ENCODE measurements at places on chromosomes 6 and 20.

DNA sequence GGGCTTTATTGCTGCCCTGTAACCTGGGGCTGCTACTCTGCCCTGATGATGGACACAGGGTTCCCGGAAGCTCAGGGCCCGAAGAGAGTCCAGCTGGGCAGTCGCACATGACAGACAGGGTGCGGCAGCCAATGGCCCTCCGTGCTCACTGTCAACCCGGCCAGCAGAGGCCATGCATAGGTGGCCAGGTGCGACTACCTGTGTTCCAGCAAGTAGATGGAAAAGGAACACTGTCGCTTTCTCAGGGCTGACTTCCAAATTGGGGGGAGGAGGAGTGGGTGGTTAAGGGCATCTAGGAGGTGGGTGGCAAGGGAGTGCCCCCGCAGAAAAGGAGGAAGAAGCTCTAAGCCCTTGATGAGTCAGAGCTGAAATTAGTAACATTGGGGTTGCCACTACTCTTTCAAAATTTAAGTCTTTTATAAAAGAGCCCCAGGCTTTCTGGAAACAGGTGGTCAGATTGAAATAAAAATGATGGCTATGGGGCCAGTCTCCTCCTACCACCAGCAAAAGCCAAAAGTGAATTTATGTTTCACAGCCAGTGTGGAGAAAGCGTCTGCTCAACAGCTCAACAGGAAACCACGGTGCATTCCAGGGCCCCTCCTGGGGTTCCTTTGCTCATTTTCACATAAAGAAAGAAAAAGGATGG is 2.3 kb upstream of the RAMACL start:
- no peak for DNase-seq

GRCh38 chr20:53162251-53162835 is 190.2 kb downstream of the TSHZ2 start:
- no peak for DNase-seq

GRCh38 chr20:61300709-61301108 is 48.6 kb downstream of the CDH4 start:
- no peak for DNase-seq

DNA sequence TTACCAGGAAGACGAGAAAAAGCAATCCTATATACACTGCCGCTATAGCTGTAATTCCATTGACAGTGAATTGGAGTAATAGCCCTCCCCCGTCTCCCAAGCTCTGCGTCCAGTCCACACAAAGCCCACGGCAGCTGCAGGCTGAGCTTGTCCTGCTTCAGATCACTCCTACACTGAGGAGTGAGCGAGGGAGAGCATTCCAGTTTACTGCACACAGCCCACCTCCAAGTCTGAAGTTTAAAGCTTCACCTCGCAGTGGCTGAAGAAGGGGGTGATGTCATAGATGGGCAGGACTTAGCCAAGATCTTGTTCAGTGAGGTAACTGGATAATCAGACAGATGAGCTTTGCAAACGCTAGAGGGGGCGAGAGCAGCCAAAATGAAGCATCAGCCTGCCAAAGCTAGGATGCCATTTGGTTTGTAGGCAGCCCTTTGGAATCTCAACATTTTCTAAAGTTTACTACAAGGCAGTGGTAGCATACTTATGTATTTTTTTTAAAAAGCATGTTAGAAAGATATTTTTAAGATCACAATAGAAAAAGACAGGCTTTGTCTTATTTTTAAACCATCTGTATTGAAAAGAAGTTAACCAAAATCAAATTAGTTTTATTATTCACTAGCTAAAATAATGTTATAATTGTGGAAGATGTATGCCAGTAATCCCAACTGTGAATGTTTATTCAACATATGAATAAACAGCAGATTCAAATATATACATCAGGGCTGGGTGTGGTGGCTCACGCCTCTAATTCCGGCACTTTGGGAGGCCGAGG is at the start of gene FLRT3:
Gene FLRT3 (minus strand): TSS at position 213 of the 772 bp plus-strand sequence. CDS start 10,106 bp downstream, outside the sequence.
- DNase-seq, result peak; percentile 67

- DNase-seq, result no peak
Observed at GRCh38 chr6:123896869-123897268, 93.2 kb downstream of the NKAIN2 start.

DNA sequence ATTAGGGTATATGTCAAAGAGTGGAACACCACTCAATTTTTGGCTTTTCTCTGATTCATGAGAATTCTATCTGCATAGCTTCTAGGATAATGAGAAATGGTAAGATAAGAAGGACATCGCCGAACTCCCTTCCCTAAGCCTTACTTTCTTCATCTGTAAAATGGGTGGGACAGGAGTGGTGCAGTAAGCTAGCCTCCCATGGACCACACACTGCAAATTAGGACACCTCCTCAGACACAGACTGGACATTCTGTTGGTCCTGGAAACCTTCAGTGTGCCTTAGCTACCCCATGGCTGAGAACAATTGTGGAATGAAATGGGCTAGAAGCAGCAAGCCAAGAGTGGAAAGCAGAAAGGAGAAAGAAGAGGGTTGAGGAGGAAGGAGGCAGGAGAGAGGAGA is 89.6 kb downstream of the BMP7 start:
- DNase-seq, result no peak

DNA sequence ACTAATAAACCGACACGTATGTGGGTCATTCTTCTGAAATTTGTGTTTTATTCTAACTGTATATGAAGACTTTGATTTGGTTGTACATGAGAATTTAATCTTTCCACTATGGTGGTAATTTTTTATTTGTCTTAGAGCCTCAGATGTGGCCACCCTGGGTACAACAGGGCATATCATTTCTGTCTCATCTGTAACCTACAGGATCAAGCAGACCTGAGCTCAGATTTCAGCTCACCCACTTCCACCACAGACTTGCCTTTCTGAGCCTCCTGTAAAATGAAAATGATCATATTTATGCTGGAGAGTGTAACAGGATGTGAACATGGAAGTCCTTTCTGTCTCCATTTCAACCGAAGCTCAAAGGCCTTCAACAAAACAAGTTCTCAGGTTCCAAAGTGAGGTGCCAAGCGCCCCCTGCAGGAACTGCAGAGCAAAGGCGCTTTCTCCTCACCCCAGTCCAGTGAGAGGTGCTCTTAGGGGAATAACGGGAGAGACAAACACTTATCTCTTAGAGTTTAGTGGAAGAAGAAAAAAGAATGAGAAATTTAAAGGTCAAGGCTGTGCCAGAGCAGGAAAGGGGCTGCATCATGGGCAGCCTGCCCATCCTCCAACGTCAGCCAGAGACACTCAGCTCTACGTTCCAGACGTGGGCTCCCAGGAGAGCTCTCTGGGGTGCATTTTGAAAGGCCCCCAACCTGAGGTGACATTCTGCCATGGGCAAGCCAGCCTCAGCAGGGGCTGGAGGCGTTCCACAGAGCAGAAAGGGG is 23.0 kb upstream of the CD24 start:
- no peak for DNase-seq

- no peak for DNase-seq
Observed at GRCh38 chr6:18545726-18546125, 158.6 kb downstream of the RNF144B start.

DNA sequence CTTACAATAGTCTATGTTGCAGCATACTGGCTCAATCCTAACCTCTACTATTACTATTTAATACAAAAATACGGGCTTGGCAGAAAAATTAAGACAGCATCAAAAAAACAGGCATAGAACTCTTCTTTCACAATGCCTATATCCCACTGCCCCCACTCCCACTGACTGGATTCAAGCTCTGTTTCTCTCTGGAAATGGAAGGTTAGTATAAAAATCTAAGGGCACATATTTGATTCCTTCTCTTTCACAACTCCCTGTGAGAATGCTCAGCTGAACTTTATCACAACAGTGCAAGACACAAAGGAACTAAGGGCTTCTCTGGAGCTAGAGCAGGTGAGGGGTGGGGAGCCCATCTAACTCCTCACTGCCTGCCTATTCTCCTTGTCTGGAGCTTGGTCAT is 258.4 kb upstream of the FAM83B start:
- no peak for DNase-seq

GRCh38 chr20:23132293-23132929 is 46.3 kb upstream of the CD93 start:
- DNase-seq, result no peak

DNA sequence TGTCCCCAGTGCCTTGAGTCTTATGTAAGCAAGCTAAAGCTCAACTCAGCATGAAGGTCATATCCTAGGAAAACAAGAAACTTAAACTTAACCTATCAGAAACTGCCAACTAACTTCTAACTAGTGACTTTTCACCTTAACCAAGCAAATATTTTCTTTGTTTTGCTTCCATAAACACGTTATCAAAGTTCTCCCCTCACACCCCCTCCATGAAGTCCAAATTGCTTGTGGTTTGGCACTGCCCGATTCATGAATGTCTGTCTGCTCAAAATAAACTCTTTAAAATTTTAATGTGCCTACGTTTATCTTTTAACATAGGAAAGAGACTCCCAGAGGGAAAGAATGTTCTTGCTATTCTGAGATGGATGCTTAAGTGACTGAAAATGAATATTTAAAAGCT is 34.9 kb downstream of the GSTA2 start:
- no peak for DNase-seq

DNA sequence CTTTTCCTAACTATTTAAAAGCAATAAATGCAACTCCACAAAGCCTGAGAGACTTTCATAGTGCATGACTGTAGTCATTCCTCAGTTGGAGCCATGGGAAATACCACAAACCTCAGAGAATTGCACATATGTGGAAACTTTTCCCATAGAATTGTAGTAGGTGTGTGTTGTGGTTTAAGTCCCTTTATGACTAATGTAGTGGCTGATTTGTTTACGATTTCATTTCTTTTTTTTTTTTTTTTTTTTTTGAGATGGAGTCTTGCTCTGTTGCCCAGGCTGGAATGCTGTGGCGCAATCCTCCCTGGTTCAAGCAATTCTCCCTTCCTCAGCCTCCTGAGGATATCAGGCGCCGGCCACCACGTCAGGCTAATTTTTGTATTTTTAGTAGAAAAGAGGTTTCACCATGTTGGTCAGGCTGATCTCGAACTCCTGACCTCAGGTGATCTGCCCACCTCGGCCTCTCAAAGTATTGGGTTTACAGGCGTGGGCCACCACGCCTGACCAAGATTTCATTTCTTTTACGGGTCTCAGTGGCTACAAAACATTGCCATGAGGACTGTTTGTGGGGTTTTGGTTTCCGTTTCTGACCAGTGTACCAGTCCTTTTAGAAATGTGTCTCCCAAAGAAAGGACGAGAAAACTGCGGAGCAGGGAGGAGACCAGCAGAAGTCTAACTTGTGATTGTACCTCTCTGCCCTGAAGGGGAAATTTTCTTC is 212.1 kb upstream of the MARCKS start:
- DNase-seq, result no peak

DNA sequence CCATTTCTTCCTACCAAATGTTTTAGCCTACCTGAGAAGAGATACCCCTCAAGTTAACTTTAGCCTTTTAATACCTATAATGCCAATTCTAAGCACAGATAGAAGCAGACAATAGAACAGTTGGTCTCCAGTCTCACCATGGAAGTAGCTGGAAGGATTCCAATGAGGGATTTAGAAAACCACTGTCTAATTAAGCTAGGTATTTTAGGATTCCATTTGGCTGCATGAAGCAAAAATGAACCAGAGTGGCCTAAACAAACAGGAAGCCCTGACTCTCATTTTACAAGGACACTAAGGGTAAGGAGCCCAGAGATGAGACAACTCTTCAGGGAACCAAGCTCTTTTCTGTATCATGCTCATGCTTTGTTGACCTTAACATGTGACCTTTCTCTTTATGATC is 199.2 kb downstream of the ALDH8A1 start:
- DNase-seq, result no peak

GRCh38 chr20:36391456-36391855 is 85.3 kb downstream of the DLGAP4 start:
- DNase-seq, result no peak

- peak; percentile 89 for DNase-seq
Observed at GRCh38 chr20:9978397-9979004, 56.3 kb upstream of the ANKEF1 start.

DNA sequence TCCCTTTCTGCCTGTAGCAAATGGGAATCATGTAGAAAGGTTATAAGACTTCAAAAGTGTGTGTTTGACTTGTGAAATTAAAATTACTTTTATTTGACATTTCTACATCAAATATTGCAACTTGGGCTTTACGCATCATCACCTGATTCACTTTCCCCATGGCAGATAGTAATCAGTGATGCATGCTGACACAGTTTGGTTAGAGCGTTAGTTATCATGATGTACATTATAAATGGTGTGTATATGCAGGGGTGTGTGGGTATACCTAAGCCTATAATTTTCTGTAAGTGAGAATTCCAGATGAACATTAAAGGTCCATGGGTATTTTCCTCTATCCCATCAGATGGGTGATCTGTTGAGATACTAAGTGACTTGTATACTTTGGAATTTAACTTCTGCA is 141.5 kb downstream of the KLHL32 start:
- DNase-seq, result no peak

GRCh38 chr20:48823960-48824498 is 3.8 kb downstream of the PREX1 start:
- peak; percentile 53 for DNase-seq

DNA sequence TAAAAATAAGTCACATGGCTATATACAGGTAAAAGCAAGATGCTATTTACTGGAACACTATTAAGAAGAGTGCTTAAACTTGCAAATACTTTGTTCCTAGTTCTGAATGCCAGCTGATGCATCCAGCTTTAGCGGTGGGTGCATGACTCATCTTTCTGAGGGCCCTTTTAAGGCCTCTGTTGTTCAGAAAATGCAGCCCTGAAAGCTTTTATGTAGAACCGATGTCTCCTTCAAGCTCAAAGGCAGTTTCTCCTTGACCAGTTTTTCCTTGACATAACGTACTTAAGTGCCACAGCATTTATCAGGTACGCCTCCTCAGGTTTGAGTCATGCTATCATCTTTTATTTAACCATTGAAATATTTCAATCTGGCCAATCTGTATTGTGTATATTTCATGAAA is 82.8 kb downstream of the MLIP start:
- DNase-seq, result no peak

- peak; percentile 17 for DNase-seq
Observed at GRCh38 chr20:38674092-38674764, 50.1 kb upstream of the SLC32A1 start.

DNA sequence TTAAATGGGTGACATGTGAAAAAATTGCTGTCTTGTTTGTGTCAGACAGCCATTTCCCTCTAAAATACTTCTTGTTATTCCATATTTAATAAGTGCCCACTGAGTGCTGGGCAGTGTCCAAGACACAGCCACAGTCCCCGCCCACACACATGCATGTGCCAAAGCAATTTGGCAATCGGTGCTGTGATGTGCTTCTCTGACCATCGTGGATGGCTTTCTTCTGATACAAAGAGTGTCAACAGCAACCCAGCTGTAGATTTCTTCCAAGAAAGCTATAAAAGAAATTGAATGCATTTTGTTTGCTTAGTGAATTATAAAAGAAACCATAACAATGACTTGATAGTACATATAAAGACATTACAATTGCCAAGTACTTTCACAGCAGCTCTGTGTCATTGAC is 140.5 kb upstream of the ATXN1 start:
- DNase-seq, result peak; percentile 5

- DNase-seq, result peak; percentile 86
Observed at GRCh38 chr6:89970609-89971337, 76.5 kb downstream of the GJA10 start.

- DNase-seq, result no peak
Observed at GRCh38 chr6:125008957-125009356, 46.7 kb downstream of the RNF217 start.

GRCh38 chr20:12502443-12502842 is 506.3 kb upstream of the SPTLC3 start:
- DNase-seq, result no peak

Data from hippocampal formation (tissue), 2 donors.